ENCODE measurements at places on chromosomes 5 and 9.

DNA sequence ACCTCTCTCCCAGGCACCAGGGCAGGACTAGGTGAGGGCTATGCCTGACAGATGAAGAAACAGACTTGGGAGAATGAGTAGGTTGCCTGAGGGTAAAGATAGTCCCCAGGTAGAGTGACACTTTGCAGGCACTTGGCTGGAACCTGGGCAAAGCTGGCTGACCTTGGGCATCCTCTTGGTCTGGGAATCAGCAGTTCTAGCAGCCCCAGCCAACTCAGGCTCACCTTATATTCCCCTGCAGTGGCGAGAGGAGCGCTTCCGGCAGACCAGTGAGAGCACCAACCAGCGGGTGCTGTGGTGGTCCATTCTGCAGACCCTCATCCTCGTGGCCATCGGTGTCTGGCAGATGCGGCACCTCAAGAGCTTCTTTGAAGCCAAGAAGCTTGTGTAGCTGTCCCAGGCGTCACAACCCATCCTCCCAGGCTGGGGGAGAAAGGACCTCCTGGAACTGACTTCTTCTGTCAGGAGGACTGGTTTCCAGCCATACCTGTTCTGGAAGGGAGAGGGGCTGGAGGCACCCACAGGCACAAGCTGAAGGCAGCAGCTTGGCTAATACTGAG lies 3.1 kb downstream of the TMED9 start:
- peak; percentile 54 for DNase-seq

DNA sequence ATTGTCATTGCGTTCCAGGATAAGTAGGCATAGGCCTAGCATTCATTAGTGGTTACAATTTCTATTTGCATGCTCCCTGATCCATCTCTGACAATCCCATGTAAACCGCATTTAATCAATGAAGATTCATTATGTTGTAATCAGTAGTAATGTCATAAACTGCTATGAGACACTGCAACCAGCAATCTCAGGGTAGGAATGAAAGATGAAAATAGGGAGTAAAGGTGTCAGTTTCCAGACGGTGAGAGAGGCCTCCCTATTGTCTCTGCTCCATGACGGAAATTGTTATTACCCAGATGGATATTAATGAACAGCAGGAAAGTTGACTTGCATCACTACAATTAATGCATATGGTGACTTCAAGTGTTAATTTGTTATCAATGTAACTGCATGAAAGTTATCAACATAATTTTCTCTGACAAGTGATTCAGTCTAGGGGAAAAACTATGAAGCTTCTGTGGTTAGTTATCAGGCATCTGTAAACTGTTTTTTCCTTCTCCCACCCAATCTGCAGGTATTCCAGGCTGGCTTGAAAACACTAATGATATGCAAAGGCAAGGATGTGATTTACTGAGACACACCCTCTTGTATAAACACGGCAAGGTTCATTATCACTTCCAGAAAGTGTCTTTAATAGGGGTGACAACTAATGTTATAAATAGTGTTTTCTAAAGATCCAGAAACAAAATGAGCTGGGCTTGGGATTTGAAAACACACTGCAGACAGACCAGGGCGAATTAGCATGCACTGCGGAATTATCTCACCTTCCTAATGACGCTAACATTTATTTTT lies 73.5 kb downstream of the ZNF622 start:
- no peak for DNase-seq

DNA sequence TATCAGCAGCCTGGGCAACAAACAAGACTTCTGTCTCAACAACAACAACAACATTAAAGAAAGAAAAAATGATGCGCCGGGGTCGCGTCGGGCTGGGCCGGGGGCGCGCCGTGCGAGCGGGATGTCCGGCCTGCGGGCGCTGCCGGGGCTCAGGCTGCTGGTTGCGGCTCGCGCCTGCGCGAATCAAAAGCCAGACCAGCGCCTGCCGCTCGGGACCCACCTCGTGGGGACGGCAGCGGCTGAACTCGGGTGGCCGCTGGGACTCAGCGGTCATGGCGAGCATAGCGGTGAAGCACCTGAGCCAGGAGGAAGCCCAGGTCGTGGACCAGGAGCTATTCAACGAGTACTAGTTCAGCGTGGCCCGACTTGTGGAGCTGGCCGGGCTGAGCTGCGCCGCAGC lies 11.9 kb upstream of the NHP2 start:
- DNase-seq, result no peak

DNA sequence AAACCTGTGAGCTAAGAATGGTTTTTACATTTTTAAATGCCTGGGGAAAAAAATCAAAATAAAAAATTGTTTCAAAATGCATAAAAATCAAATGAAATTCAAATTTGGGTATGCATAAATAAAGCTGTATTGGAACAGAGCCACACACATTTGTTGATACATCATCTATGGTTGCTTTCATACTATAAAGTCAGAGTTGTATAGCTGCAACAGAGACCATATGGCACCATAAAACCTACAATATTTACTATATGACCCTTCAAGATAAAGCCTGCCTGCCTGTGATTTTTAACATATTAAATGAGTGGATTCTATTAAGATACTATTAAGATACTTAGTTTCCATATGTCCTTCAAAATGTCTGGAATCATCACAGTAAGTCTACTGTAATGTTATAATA lies 40.0 kb downstream of the AUH start:
- DNase-seq, result no peak

- DNase-seq, result no peak
Measured at GRCh38 chr5:9239071-9239470, 306.8 kb downstream of the SEMA5A start.

- DNase-seq, result no peak
Measured at GRCh38 chr5:81537905-81538547, 144.1 kb upstream of the ACOT12 start.

GRCh38 chr5:103519550-103519949 lies 43.0 kb downstream of the NUDT12 start:
- DNase-seq, result no peak

GRCh38 chr9:109641372-109641659 lies 138.7 kb upstream of the PALM2AKAP2 start:
- no peak for DNase-seq

DNA sequence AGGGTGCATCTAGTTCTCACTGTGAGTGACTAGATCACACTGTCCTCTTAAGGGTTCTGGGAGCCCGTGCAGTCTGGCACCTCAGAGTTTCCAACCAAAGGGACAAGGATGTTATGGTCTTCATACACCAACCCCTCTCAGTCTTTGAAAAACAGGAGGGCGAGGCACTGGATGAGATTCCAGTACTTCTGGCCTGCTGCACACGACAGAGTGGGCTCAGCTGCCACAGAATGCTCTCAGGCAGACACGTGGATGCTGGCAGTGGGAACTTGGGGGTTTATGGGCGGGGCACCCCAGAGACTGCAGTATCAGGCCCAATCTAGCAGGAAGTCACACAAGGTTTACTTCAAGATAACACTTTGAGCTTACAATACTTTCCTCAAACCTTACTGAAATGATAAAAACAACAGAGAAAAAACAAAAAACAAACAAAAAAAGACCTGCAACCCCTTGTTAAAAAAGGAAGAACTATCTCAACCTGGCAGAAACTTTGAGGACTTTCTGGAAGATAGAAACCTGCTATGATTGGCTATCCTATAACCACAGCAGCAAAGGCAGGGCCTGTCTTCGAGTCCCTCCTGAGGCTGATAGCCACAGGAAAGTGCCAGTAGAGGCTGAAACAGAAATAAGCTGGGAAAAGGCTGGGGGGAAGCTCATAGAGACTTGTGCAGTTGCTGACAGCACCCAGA lies 28.3 kb upstream of the TGFBR1 start:
- DNase-seq, result no peak

GRCh38 chr5:10762776-10763500 lies 1.9 kb upstream of the DAP start:
- no peak for DNase-seq

- DNase-seq, result no peak
Measured at GRCh38 chr5:7852542-7852941, 1.6 kb upstream of the CFAP90 start.

DNA sequence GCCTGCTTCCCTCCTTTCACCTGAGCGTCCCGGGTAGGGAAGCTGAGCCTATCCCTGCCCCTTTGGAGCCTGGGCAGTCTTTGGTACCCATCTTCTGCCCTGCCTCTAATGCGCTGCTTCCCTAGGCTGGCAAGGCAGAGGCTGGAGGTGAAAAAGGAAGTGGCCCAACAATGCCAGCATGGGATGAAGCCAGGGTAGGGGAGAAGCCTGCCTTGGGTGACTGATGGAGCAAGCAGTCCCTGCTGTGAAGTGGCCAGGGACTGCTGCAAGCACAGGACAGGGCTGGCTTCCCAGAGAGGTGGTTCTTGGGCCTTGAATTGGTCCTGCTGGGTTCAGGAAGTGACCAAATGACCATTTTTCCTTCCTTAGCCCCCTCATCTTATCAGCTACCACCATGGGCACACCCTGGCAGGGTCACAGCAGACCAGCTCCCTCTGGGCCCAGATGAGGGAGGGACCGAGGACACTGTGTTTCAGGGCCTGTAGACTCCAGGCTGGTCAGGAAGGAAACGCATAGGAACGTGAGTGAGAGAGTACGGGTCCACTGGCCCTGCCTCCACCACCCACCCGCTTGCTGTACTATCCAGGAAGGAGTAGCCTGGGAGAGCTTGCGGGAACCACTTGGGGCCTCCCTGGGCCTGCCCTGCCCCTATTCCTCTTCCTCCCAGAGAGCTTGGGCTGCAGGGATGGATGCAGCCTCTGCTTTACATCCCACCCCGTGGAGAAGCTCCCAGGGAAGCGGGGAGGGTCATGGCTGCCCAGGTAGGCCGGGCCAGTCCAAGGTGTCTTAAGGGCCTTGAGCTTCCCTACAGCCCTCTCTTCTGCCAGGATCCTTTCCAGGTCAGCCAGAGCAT lies 102.6 kb downstream of the DAB2IP start:
- DNase-seq, result no peak

DNA sequence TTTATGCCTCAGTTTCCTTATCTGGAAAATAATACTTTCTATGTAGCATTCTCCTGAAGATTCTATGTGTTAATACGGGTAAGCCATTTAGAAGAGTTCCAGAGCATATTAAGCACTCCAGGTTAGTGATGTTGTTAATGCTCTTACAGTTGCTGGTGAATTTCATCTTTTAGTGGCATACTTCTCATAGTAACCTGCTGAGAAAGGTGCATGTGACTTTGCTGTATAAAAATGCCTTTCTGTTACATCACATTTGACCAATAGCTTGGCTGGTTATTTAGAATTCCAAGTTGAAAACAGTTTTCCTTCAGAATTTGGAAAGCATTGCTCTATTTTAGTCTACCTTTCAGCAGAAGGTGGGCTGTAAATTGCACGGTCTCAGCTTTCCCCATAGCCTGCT lies 27.2 kb downstream of the GCNT1 start:
- no peak for DNase-seq

GRCh38 chr9:18208166-18209059 lies 265.5 kb upstream of the ADAMTSL1 start:
- DNase-seq, result no peak

DNA sequence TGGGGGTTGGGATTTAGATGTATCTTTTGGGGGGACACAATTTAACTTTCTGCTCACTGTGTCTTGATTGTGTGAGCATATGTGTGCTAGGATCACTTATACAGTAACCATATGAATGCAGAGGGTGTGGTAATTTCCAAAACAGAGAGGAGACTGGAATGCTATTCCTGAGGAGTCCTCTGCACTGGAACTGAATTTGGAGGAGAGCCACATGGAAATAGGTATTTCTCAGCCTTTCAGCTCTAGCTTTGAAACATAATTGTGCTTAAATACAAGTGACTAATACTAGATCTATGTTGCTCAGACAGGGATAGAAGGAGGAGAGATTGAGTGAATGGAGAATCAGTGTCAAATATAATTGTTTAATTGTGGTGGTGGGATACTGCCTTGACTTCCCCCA lies 45.5 kb downstream of the FOCAD start:
- DNase-seq, result no peak

DNA sequence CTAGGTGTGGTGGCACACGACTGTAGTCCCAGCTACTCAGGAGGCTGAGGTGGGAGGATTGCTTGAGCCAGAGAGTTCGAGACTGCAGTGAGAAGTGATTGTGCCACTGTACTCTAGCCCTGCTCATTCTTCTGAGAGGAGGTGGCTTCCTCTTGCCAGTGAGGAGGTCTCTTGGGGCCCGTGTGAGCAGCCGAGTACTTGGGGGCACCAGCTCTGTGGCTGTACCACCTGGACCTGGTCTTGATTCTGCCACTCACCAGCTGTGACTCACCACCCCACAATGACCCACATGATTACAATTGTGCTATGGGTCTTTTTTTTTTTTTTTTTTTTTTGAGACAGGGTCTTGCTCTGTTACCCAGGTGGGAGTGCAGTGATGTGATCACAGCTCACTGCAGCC lies 18.0 kb upstream of the CRB2 start:
- DNase-seq, result no peak

GRCh38 chr9:122286764-122287163 lies 22.1 kb downstream of the MRRF start:
- no peak for DNase-seq

- DNase-seq, result no peak
Measured at GRCh38 chr5:135136546-135136945, 102.5 kb upstream of the PITX1 start.

DNA sequence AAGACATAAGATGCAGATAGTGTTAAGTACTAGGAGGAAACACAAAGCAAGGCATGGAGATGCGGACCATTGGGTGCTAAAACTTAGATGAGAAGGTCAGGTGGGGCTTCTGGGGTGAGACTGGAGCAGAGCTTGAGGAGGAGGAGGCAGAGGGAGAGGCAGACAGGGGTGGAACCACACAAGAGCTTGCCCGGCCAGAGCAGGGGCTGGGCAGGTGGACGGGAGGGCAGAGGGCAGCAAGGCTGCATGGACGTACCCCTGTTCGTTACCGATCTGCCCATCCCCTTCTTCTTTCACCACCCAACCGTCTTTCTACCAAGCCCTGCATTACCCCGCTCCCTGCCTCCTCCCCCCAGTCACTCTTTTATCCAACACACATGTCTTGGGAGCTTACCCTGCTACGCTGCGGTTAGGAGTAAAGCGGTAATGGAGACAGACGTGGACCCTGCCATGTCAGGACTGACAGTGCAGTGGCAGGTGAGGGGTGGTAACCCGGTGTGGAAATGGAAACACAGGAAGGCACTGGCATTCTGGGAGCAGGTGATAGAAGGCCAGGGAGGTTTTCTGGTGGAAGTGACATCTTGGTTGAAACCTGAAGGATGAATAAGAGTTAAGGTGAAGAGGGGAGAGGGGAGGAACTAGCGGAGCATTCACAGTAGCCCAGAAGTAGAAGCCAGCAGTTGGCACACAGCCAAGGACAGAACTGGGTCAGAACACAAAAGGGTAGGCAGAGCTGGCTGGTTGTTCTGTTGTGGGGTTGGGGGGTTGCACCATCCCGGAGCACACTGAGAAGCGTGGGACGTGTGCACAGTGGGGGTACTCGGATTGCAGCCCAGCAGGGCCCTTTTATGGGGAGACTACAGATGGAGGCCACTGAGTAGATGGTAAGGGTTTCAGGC lies 167.2 kb downstream of the CACNA1B start:
- peak; percentile 48 for DNase-seq

GRCh38 chr5:172874647-172875504 lies 40.8 kb downstream of the ERGIC1 start:
- no peak for DNase-seq

- DNase-seq, result no peak
Measured at GRCh38 chr5:180642779-180643178, 6.6 kb downstream of the FLT4 start.

DNA sequence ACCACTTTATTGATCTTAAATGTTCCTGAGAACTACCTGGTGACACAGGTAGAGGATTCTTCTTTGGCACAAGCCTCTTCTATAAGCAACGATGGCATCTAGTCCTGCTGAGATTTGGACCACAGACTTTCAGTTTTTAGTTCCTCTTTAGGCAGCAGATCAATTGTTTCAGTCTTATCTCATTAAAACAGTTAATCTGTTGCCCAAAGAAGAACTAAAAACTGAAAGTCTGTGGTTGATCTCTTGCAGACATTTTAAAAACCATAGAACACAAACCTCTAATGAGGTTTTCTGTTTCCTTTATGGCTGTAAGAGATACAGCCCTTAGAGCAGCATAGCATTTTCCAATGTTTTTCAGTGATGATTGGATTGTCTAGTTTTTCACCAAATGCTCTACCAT lies 480.9 kb downstream of the MTRR start:
- no peak for DNase-seq
